ENCODE measurements at places on chromosomes 2 and 18. TPM values are rescaled to one million over a fixed set of nuclear protein-coding genes. Genes with fewer than 3 reads are reported as not detected.

GRCh38 chr18:10003281-10003680 is 89.5 kb downstream of the VAPA start:
- no peak for DNase-seq

DNA sequence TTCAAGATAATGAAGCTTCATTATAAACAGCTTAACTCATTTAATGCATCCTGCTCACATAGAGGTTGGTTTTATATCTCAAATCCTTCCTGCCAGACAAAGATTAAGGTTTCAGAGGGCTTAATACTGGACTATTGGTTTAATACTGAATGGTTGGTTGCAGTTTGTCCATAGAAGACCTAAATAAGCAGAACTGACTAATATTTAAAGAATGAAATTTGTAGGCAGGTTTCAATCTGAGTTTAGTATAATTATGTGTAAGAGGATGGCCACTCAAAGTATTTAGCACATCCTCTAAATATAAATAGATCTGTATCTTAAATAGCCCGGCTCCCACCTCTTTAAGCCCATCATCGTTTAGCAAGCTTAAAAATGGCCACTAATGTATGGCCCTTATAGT is 92.5 kb downstream of the EPB41L5 start:
- DNase-seq = no peak

DNA sequence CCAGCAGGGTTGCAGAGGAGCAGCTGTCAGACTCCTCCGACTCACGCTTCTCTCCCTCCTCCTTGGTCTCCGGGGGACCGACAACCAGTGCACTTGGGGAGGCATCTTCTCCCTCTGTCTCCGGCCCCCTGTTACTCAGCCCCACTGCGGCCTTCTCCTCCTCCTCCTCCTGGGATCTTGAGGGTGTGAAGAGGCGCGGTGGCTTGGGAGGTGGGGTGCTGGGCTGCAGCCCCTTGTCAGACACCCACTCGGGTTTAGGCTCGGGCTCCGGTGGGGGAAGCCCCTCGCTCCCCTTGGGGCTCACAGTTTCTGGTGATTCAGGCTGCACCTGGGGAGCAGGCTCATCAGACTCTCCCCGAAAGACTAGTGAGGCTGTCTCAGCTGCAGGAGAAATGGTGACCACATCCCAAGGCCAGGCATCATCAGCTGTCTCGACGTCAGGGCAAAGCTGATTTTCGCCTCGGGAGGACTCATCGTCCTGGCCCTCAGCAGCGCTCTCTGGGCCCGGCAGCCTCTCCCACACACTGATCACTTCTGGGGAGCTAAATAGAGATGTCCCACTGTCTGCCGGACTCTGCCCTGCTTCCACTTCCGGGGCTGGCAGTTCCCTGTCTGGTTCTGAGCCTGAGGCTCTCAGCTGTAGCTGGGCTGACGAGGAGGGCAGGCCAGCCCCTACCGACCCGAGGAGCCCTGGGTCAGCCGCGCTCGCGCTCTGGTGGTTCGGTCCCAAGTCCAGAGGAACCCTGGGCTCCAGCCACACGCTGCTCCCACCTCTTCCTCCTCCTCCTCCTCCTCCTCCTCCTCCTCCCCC is 9.0 kb upstream of the SFXN5 start:
- no peak for DNase-seq

DNA sequence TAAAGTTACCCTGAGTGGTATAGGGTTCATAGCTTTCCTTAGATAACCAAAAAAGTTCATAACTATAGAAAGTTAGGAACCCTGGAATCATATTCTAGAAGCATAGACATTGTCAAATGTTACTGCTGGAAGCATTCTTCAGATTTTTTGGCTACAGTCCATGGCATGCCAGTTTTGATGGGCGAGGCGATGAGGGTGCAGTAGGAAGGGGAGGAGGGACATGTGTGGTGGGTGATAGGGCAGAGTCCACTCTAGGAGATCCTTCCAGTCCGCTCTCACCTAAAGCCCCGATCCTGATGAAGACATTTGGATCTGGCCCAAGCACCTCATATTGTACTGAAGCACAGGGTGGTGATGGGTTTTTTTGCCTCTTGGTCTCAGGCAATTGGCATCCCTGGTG is 91.8 kb downstream of the HRH4 start:
- DNase-seq = no peak

INHA gene
- not detected for total RNA-seq

AMER3 gene
- not detected for total RNA-seq

Data from activated CD4-positive, alpha-beta T cell treated with anti-CD3 and anti-CD28 coated beads for 36 hours (primary cell).